ENCODE measurements at places on chromosomes 6 and 20. TPM values are rescaled to one million over a fixed set of nuclear protein-coding genes. Genes with fewer than 3 reads are reported as not detected.

GRCh38 chr20:52744441-52744840 lies 227.7 kb upstream of the TSHZ2 start:
- no peak overlapping the region for H3K27ac ChIP-seq
- H3K36me3 ChIP-seq = no peaks in the 10 kb centered on the region
- H3K4me1 ChIP-seq = no peaks in the 10 kb centered on the region
- no peak for DNase-seq
- no peak overlapping the region for H3K4me3 ChIP-seq

DNA sequence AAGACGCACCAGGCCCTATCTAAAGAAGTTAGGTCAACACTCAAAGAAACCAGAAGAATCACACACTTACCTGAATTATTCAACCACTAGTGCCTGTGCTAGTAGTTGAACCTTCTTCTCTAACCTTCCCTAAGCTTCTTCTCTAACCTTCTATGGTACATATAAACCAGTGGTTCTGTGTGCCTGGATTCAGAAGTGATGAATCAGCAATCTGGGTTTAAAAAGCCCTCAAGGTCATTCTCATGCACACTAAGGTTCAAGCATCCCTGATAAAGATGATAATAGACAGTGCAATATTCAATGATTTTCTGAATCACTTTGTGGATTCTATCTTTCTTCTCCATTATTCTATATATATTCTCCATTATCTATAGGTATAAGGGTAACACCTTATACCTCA lies 271.4 kb upstream of the TBX18 start:
- no peak for DNase-seq
- H3K27me3 ChIP-seq = no peaks in the 10 kb centered on the region
- H3K36me3 ChIP-seq = no peaks in the 10 kb centered on the region
- no peak overlapping the region for H3K4me3 ChIP-seq
- no peak overlapping the region for H3K27ac ChIP-seq

DNA sequence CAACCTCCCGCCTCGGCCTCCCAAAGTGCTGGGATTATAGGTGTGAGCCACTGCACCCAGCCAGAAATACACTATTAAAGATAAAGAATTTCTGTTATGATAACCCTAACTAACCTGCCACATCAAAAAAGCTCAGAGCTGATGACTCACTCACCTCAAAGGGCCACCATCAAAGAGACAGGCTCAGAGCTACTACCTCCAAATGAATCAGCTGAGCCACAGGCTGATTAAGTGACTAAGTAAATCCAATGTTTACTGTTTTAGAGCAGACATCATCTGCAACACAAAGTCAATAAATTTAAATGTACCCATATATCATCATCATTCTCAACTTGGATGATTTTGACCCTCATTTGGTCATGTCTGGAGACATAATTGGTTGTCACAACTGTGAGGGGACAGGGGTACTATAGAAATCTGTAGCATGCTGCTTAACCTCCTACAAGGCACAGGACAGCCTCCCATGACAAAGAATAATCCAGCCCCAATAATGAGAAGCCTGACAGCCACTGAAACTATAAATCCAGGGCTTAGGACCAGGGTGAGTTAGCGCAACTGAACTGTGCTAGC lies 106.5 kb downstream of the ATP9A start:
- H3K27me3 ChIP-seq = peaks cover 1% of the 10 kb centered on the region
- H3K27ac ChIP-seq = no peak overlapping the region
- H3K36me3 ChIP-seq = no peaks in the 10 kb centered on the region
- DNase-seq = no peak

DNA sequence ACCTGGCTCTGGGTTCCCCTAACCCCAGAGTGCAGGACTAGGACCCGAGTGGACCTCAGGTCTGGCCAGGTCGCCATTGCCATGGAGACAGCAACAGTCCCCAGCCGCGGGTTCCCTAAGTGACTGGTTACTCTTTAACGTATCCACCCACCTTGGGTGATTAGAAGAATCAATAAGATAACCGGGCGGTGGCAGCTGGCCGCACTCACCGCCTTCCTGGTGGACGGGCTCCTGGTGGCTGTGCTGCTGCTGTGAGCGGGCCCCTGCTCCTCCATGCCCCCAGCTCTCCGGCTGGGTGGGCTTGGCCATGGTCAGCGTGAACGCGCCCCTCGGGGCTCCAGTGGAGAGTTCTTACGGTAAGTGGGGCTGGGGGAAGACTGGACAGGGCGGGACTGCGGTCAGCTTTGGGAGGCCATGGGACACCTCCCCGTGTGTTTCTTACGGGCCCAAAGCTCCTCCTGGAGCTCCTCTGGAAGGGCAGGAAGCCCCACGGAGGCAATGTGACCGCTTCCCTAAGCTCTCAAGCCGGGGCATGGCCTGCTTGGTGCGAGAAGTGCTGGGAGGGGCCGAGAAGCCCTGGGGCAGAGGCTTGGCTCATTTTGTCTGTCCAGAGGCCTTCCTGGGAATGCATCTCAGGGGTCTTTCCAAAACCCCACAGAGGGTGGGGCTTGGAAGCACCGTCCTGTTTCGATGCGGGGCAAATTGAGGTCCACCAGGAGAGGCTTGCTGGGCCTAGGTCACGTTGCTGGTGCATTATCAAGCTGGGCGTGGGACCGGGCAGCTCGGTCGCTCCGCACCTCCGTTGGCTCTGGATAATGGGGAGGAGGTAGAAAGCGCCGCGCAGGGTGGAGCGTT lies at the start of gene HNF4A:
Gene HNF4A, plus strand, starts transcription at position 202 of the 855 bp plus-strand sequence. Its CDS starts 106 bp downstream, at position 308.
- no peak within 1 kb of the TSS for H3K4me3 ChIP-seq
- H3K27ac ChIP-seq = no peak within 1 kb of the TSS
- H3K36me3 ChIP-seq = no peaks in the 10 kb centered on the region
- peaks cover 10% of the 10 kb centered on the region for H3K27me3 ChIP-seq
- no peak for DNase-seq
- no peaks in the 10 kb centered on the region for H3K4me1 ChIP-seq

DNA sequence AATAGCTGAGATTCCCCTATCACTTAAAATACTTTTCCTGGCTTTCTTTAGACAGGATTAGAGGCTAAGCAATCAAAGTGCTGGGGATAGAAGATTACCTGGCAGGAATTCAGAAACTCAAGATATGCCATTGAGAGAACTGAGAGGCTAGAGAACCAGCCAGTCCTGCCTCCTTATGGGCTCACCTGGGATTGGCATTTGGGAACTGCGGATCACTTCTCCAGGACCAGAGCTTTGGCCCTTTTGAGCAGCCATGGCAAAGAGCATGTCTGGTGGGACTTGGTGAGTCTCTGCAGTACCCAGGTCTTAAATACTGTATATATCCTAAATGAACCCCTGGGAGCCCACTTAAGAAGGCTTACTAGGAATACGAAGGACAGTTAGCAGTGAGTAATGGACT lies 399.1 kb downstream of the BTBD3 start:
- H3K4me1 ChIP-seq = no peaks in the 10 kb centered on the region
- no peak overlapping the region for H3K4me3 ChIP-seq
- DNase-seq = no peak
- H3K27ac ChIP-seq = no peak overlapping the region
- H3K27me3 ChIP-seq = no peaks in the 10 kb centered on the region

DNA sequence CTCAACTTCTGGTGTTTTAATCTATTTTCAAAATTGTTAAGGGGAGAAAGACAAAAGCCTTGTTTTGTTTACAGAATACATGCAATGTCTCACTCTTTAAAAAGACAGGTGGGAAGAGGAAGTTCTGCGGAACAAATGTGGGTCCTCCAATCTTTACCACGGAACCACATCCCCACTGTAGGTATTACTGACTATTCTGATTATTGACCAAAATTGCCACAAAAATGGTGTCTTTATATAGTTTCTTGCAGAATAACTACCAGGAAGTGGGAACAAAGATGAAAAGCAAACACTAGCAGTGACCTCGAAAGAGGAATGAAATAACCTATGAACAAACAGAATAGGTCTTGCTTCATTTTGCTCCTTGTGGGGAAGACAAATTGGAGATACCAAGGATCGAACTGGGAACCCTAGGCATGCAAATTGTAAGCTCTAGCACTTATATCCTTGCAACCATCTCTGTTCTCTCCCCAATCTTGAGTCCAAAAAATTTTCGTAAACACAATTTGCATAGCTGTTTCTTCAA lies 106.7 kb downstream of the GPX5 start:
- no peak overlapping the region for H3K4me3 ChIP-seq
- H3K4me1 ChIP-seq = peaks cover 9% of the 10 kb centered on the region
- H3K36me3 ChIP-seq = no peaks in the 10 kb centered on the region

GRCh38 chr20:23645575-23645974 lies 7.8 kb upstream of the CST3 start:
- no peak overlapping the region for H3K4me3 ChIP-seq
- no peak for DNase-seq
- H3K4me1 ChIP-seq = peaks cover 3% of the 10 kb centered on the region
- no peak overlapping the region for H3K27ac ChIP-seq

DNA sequence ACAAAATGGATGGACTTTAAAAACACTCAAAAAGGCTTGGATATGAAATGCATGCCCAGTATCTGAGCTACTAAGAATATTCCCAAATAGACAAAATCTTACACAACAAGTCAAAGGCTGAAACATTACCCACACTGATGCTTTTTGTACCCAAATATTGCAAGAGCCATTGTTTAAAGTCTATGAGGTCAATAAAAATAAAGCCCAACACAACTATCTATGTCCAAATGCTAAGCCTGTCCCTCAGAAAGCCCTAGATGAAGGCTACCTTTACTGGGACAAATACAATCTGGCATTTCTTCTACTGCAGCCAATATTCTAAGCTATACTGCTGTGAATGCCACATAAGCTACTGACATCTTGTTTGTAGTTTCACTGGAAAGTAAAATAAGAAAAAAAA lies 54.3 kb downstream of the RALGAPA2 start:
- peaks cover 11% of the 10 kb centered on the region for H3K36me3 ChIP-seq
- H3K27me3 ChIP-seq = no peaks in the 10 kb centered on the region
- no peak overlapping the region for H3K27ac ChIP-seq

DNA sequence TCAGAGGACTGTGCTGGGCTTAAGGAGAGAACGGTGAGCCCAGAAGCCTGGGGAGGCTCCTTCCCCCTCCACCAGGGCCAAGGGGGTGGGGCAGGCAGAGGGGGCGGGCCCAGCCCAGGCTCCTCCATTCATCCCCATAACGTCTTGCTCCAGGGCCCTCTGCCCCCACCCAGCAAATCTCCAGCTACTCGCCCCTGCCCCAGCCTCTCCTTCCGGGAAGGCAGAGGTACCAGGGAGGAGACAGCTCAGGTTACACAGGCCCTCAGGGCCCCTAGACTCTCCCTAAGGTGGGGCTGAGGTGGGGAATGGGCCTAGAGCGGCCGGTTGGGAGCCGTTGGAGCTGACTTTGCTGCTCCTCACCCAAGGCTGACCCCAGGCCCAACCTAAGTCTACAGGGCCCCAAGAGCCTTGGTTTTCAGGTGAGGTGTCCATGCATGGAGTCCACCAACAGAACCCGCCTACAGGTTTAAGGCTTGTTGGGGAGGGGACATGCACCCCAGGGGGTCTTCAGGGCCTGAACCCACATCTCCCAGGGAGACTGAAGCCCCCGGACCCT lies 1.2 kb downstream of the LAMA5 start:
- peaks cover 6% of the 10 kb centered on the region for H3K4me1 ChIP-seq
- H3K4me3 ChIP-seq = no peak overlapping the region
- DNase-seq = no peak
- H3K27me3 ChIP-seq = peaks cover 31% of the 10 kb centered on the region
- no peak overlapping the region for H3K27ac ChIP-seq
- H3K36me3 ChIP-seq = no peaks in the 10 kb centered on the region

DNA sequence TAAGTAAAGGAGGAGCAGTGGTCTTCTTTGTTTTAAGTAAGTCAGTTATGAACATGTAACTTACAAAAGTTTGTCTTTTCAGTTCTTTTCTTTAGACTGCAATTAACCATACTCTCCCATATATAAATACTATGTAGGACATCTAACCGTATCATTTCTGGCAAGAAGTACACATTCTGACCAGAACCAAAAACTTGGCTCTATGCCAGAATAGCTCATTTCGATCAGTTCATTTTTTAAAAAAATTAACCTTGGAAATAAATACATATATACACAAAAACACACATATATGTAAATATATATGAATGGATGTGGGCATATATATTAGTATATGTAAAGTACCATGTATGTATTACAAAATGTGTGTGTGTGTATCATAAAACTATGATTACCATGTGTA lies 145.0 kb downstream of the PHACTR1 start:
- H3K4me3 ChIP-seq = no peak overlapping the region
- no peaks in the 10 kb centered on the region for H3K36me3 ChIP-seq
- no peaks in the 10 kb centered on the region for H3K4me1 ChIP-seq
- no peak for DNase-seq
- no peak overlapping the region for H3K27ac ChIP-seq

DNA sequence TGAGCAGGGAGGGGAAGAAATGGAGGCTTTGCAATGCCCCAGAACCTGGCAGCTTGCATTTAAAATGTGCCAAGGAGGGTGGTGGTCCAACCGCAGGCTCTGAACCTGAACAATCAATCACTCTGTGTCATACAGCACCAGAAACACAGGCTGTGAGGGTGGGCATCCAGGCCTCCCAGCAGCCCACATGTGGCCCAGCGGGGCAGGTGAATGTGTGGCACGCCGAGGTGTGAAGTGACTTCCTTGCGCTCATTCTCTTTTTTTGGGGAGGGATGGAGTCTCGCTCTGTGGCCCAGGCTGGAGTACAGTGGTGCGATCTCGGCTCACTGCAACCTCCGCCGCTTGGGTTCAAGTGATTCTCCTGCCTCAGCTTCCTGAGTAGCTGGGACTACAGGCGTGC lies 80.5 kb downstream of the GINS1 start:
- H3K4me1 ChIP-seq = peaks cover 27% of the 10 kb centered on the region
- no peak overlapping the region for H3K27ac ChIP-seq
- DNase-seq = no peak
- no peaks in the 10 kb centered on the region for H3K36me3 ChIP-seq
- no peak overlapping the region for H3K4me3 ChIP-seq

DNA sequence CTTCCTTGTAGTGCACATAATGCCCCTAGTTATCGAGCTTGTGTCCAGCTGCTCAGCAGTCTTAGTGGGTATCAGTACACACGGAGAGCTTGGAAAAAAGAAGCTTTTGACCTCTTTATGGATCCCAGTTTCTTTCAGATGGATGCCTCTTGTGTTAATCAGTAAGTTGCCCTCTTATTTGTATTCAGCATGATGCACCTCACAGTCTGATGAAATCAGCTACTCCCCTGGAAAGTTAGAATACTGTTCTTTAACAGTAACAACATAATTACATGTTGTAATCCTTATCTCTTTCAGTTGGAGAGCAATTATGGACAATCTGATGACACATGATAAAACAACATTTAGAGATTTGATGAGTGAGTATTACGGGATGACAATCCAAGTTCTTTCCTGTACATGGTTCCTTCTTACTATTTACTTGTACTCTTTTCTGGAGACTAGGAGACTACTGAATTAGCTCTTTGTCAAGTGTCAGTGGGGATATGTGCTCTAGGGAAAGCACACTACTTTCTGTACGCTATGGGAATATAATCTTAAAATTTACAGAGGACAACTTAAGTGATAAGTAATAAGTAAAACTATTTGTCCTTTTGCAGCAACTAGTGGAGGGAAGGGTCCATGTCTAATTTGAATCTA lies 39.1 kb downstream of the PGM3 start:
- no peaks in the 10 kb centered on the region for H3K27me3 ChIP-seq
- H3K27ac ChIP-seq = no peak overlapping the region
- DNase-seq = no peak
- no peaks in the 10 kb centered on the region for H3K36me3 ChIP-seq
- no peak overlapping the region for H3K4me3 ChIP-seq
- no peaks in the 10 kb centered on the region for H3K4me1 ChIP-seq

The AIG1 gene
- polyA plus RNA-seq = 19.0 TPM

The CLDN20 gene
- not detected for polyA plus RNA-seq

The KCNQ5 gene
- polyA plus RNA-seq = 4.8 TPM

The RBM24 gene
- polyA plus RNA-seq = not detected

All from naive thymus-derived CD8-positive, alpha-beta T cell (primary cell).